ENCODE measurements at places on chromosomes 3 and 15.

- DNase-seq: no peak
Observed at GRCh38 chr15:41926185-41927056, 32.6 kb upstream of the SPTBN5 start.

DNA sequence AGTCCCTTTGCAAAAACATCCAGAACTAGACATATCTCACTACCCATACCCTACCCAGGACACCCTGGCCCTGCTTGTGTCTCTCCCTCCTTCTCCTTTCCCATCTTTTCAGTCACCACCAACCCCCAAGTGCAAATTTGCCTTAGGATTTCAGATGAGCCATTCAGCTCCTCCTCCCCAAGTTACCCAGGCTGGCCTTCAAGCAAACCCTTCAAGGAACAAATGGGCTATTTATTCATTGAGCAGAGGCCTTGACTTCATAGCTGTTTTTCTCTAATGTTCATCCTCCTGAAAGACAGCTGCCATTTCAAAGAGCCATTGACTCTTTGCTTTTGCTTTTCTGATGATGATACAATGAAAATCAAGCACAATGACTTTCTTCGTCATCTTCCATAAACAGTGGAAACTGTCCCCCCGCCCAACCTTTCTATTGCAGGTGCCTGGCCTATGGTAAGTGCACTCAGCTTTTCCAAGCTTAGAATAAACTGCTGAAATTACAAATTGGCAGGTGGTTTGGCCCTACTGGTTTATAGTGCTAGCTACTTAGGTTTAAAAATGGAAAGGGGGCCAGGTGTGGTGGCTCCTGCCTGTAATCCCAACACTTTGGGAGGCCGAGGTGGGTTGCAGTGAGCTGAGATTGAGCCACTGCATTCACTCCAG lies 26.1 kb upstream of the KLHL6 start:
- no peak for DNase-seq

DNA sequence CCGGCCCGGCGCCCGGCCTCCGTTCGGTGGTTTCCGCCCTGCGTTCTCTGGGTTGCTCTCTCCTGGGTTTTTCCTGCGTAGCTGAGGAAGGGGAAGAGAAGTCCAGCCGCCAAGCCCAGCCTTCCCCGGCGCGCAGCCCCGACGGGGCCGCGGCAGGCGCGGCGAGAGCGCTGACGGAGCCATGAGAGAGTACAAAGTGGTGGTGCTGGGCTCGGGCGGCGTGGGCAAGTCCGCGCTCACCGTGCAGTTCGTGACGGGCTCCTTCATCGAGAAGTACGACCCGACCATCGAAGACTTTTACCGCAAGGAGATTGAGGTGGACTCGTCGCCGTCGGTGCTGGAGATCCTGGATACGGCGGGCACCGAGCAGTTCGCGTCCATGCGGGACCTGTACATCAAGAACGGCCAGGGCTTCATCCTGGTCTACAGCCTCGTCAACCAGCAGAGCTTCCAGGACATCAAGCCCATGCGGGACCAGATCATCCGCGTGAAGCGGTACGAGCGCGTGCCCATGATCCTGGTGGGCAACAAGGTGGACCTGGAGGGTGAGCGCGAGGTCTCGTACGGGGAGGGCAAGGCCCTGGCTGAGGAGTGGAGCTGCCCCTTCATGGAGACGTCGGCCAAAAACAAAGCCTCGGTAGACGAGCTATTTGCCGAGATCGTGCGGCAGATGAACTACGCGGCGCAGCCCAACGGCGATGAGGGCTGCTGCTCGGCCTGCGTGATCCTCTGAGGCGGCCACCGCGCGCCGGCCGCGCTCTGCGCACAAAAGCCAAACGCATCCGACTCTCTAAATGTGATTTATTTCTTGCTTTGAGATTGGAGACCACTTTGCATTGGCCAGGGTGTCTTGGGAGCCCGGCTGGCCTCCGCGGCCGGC lies 727 bp downstream of the RAP2B start:
- no peak for DNase-seq

- no peak for DNase-seq
Observed at GRCh38 chr15:60917461-60918145, 311.5 kb downstream of the RORA start.

DNA sequence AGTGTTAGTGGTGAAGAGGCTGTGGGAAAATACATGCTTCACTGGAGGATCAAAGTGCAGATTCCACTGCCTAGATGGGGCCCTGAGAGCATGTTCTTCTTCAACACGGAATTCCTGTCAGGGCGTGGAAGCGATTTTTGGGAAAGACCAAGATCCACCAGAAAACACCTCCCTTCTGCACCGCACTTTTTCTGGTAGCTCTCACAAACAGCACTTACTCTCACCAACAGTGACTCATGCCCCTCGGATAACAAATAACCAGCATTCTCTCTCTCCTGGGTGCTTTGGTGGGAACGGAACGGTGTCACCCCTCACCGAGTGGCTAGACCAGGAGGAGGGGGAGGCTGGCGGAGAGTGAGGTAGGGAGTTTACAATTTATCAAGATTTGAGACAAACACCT lies 40.1 kb downstream of the ADAMTSL3 start:
- DNase-seq: no peak

- DNase-seq: no peak
Observed at GRCh38 chr3:33155301-33155700, 41.5 kb downstream of the CRTAP start.

DNA sequence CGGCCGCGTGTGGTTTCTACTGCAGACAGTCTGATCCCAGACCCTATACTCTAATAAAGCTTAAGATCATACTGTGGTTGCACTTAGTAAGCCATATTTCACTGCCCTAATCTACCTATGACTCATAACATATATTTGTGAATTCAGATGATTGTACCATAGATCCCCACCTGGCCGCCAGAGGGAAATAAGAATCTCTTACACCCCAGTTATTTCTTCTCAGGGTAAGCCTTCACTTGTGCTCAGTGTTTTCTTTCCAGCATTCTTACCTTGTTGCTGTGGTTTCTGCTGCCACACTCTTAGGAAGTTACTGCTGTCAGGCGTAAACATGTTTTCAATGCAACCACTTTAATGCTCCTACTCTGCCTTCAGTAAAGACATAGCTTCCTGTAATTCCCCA lies 105.9 kb downstream of the B3GALNT1 start:
- no peak for DNase-seq

DNA sequence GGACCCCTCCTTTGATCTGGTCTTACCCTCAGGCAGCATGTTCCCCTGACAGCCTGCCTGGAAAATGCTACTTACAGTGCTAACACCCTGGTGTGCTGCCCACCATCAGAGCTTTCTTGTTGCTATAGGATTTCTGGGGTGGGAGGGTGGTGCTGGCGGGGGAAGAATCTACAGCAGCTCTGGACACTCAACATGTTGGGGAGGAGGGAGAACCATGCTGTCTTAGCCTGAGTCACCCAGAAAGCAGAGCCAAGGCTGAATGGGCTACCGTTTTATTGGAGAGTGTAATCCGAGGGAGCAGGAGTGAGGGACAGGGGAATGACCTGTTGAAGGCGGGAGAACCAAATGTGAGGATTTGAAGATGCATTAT lies 45.6 kb downstream of the MFSD1 start:
- no peak for DNase-seq

- no peak for DNase-seq
Observed at GRCh38 chr3:61805510-61806080, 244.2 kb downstream of the PTPRG start.

GRCh38 chr3:61288446-61288845 lies 37.2 kb upstream of the FHIT start:
- no peak for DNase-seq

- DNase-seq: no peak
Observed at GRCh38 chr3:167091226-167091625, 288.9 kb downstream of the ZBBX start.

- no peak for DNase-seq
Observed at GRCh38 chr15:51086409-51086808, 8.3 kb downstream of the TNFAIP8L3 start.

GRCh38 chr3:135706758-135707375 lies 258.7 kb upstream of the PPP2R3A start:
- no peak for DNase-seq

- DNase-seq: no peak
Observed at GRCh38 chr3:191320316-191320715, 8.9 kb upstream of the CCDC50 start.

DNA sequence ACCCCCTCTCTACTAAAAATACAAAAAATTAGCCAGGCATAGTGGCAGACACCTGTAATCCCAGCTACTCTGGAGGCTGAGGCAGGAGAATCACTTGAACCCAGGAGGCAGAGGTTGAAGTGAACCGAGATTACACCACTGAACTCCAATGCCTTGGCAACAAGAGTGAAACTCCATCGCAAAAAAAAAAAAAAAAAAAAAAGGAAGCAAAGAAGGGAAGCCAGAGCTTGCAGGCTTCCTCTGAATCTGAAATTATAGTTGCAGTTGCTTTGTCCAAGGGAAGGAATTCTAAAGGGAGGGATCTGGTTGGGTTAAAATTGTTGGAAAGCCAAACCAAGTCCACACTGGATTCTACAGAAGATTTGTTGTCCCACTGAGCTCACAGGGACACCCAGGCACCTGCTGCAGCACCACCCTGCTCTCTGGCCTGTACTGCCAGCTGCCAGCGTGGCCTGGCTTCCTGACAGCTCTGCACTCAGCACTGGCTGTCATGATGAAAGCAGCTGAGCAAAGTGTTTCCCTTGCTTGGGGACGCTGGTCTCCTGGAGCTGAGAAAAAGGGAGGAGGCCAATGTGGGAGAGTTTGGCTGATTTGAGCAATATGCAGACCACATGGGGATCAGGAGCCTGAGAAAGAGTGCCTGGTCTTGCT lies 88.8 kb upstream of the HES1 start:
- DNase-seq: no peak

GRCh38 chr15:88981244-88982215 lies 68.4 kb upstream of the MFGE8 start:
- no peak for DNase-seq

DNA sequence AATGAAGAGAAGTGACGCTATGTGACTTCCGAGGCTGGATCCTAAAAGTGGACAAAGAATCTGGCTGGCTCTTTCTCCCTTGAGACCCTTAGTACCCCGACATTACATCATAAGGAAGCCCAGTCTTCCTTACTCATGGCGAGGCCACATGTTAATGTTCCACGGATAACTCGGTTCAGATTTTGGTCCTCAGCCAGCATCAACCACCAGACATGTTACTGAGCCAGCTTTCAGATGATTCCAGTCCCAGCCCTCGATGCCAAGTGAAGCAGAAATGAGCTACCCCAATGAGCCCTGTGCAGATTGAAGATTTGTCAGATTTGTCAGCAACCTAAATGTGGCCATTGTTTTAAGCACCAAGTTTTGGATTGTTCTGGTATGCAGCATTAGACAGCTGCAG lies 46.6 kb downstream of the SLCO2A1 start:
- DNase-seq: no peak

GRCh38 chr3:484341-484740 lies 287.8 kb downstream of the CHL1 start:
- DNase-seq: no peak

GRCh38 chr3:69218079-69218478 lies 95.7 kb upstream of the LMOD3 start:
- DNase-seq: no peak

DNA sequence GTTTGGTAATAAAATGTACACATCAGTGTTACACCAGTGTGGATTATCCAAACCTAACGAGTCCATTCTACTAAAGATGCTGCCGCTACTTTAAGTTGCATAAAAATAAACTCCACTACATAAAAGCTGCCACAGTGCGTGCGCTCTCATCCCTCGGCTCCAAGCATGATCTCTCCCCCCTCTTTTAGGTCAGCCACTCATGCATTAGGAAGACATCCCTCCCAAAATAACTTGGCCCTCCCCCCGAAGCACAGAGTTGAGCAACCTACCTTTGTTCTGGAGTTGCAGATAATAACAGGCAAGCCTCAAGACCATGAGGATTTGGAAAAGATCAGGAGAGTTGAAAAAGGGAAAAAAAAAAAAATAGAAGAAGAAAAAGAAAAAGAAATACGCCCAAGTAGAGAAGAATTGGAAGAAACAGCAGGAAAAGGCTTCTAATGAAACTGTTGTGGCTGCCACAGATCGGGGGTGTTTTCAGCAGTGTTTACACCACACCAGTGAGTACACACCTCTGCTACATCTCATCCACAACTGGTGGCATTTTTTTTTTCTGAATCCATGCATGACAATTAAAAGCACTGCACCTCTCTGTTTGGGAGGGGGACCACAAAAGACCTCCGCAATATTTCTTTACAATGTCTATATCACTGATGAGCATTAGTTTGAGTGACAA lies 339.2 kb downstream of the FOXP1 start:
- no peak for DNase-seq

DNA sequence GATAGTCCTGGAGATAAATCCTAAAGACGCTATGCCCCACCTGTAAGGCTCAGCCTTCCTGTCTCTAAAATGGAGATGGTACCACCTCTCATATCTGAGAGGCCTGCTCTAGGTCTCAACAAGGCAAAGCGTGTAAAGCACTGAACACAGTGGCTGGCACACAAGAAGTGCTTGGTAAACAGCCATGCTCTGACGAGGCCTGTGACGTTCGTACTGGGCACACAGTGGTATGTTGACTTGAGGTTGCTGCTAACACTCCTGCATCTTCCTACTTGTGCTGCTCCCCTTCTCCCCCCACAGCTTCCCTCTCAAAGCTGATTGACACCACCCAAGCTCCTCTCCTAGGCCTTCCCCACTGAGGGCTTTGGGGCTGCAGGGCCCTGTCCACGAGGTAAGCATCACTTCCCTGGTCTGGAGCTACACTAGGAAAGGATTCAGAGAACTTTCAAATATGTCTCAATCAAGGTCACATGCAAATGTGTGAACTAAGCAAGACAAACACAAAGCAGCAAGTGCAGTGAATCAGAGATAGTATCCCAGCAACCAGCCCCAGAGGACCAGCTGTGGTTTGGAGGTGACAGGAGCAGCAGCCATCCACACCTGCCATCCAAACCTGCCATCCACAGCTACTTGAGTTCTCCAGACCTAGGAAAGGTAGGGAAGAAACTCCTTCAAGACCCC lies 177.5 kb downstream of the STT3B start:
- DNase-seq: no peak

GRCh38 chr3:67362686-67363085 lies 291.7 kb downstream of the SUCLG2 start:
- DNase-seq: no peak

DNA sequence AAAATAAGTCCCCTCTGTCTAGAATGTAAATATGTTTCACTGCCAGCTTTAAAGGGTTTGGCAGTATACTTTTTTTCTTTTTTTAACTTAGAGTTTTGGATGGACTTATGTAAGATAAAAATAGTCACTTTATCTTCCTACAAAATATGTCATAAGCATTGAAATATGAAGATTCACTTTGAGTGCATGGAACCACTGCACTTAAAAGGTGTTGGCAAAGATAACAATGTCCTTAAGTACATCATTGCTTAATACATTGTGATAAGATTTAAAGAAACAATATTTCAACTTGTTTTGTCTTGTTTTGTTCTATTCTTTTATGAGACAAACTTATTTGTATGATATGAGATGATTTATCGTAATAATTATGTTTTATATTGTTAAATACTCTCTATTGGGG lies 66.3 kb upstream of the NAALADL2 start:
- no peak for DNase-seq
